ENCODE measurements at places on chromosomes 12 and 14.

- DNase-seq, result no peak
These were observed 220.5 kb downstream of the BCAT1 start for GRCh38 chr12:24728366-24728765.

DNA sequence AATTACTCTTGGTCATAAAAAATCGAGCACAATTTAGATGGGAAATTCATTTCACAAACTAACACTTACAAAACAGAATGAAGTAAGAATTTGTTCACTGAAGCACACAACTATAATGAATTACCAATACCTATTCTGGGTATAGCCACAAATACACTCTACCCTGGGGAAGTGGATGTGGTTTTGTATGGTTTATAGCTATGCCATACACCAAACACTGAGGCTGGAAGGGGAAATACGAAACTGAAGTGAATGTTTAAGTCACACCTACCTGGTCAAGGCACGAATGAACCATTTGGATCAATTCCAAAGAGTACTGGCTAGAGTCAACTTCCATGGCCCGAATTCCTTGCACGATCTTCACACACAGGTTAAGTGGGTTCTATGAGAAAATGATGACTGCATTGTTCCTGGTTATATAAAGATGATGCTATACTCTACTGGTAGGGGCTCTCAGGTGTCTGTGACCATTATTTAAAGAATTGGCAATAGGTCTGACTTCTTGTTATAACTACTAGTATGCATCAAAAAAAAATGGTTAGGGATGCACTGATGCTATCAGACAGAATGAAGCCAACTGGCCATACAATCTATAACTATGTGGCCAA, 12.8 kb downstream of the NEK9 start:
- no peak for DNase-seq

- no peak for DNase-seq
These were observed 74.4 kb downstream of the PRKD1 start for GRCh38 chr14:29853272-29853671.

GRCh38 chr12:120847392-120847791, 56.8 kb downstream of the SPPL3 start:
- DNase-seq, result no peak

GRCh38 chr12:10153271-10154144, 18.4 kb downstream of the OLR1 start:
- peak; percentile 33 for DNase-seq

DNA sequence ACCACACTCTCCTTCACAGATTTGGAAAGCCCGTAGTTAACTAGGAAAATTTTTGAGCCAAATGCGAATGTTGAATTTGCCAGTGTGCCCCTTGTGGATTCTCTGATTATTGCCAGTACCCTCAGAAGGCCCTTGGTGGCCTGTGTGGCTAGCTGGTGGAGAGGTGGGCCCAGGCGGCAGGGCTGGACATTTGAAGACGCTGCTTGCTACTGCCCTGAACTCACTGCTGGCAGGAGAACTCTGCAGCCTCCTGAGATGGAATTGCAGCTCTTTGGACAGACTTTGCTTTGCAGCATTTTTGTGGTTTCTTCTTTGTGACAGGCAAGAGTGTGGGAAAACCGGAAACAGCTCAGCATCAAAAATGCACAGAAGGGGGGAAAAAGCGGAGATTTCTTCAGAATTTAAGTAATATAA, 97.6 kb downstream of the TGFB3 start:
- no peak for DNase-seq

DNA sequence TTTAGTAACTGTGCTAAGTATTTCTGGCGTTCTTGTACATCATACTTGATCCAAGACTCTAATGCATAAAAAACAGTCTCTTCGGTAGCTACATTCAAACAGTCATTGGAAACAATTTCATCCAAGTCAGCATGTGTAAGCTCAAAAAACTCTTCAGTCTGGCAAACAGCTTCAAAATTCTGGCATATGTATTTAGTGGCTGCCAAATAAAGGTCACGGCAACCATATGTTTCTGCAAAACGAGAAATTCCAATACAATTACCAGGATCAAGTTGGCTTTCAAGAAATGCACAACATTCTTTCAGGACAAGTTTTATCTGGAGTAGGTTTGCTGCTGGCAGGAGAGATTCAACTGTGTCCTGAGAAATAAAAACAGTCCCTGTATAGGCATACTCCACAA, 16.5 kb downstream of the KLHL28 start:
- DNase-seq, result no peak

GRCh38 chr12:107369679-107370078, 276.3 kb upstream of the CRY1 start:
- no peak for DNase-seq

DNA sequence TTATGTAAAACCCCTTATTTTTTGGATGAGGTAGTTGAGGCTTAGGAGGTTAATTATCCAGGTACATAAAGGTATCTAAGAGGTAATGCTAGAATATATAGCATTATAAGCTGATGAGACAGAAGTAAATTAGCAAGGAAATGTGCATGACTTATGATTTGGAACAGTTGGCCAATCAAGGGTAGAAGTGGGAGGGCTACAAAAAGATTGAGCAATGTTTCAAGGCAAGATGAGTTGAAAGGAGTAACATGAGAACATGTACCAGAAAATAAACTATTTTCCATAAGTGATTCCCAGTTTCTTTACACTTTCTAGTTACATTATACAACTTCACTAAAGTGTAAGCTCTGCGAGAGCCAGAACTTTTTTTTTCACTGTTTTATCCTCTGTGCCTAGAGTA, 290.9 kb downstream of the LRIG3 start:
- DNase-seq, result no peak

DNA sequence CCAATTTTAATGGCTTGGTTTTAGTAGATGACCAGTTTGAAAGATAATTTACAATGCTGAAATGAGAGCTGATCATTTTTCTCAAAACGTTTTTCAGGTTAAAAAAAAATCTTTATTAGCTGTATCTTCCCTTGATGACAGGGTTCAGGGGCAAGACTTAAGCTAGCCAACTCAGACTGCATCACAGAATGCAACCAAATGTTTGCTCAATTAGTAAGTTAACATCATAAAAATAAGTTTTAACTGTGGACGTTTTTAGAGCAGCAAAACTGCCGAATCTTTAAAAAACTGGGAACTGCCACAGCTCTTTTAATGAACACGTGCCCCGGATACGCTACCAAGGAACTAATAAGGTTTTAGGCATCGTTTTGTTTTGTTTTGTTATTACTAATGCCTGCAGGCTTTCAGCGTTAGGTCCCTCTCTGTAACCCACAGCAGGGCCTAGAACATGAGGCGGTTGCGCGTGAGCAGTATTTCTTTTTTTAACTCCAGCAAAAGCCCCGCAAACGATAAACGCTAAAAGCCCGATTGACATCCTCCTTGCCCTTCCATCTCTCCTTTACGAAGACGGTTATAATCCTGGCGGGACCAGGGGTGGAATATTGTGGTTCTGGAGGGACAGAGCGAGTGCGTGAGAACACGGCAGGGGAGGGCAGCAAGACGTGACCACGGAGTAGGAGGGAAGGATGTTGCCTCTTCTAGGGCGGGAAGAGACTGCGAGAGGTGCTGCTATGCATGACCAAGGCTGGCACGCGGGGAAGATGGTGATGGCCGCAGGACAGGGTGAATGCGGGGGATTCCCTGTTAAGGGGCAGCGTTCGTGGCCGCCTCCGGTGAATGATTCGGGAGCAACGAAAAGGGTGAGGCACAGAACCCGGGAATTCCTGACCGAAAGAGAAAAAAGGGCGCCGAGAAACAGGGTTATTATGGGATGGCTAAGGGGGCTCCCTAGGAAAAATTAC, 652 bp downstream of the SUPT16H start:
- peak; percentile 18 for DNase-seq

DNA sequence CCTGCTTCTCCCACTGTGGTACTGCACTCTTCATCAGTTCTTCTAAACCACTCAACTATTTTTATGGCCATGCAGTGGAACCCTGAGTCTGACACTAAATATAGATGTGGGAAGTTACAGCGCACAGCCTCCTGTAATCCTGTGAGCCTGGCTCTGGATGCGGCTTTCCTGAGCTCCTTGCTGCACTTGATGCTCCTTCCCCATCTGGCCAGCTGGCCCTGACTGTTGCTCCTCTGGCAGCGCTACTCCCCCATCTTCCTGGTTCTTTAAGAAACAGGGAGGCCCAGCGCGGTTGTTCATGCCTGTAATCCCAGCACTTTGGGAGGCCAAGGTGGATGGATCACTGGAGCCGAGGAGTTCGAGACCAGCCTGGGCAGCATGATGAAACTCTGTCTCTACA, 24.6 kb downstream of the IQSEC3 start:
- DNase-seq, result no peak

DNA sequence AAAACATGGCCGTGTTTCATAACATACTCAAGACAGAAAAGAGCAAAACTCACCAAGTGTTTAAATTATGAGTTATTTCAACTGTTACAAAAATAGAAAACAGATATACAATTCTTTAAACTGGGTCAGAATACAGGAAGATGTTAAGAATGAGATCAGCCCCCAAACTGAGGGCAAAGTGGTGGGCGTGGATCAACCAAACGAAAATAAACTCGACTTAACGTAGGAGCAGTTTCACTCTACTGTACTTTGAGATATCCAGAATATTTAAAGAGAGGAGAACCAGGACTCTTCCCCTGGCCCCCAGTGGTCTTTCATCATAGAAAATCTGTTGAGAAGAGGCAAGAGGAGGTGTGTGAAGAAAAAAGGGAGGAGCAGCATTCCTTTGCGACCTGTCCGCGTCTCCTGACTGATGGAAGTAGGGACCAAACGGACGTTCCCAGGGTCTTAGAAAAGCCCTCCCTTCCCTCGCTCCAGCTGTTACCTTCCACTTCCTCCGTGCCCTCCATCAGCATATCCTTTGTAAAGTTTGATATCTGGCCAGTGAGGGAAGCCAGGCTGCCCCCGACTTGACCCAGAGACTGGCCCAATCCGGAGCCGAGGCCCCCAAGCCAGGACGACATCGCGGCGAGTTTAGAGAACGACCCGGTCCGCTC, 668 bp downstream of the TRIP11 start:
- DNase-seq, result peak; percentile 5

DNA sequence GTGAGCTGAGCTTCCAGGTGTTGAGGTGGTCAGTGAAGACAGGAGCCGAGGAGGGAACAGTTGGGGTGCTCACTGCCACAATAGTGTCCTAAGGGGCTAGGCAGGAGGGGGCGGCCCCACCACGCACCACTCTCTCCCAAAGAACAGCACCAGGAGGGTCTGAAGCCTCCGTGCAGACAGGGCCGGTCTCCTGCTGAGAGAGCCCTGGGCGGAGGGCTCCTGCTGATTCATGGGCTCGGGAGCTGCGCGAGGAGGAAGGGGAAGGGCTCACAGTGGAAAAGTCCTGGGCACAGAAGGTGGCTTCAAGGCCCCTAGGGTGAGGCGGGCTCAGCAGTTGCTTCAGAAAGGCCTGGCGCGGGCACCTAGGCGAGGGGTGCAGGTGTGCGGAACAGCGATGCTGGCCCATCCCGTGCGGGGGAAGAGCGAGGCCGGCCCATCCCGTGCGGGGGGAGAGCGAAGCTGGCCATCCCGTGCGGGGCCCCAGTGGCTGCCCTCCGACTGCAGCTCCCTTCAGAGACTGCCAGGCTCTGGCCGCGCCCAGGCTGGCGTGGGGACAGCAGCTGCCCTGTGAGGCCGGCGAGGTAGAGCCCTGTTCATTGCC, 176.7 kb downstream of the ADGRD1 start:
- no peak for DNase-seq

DNA sequence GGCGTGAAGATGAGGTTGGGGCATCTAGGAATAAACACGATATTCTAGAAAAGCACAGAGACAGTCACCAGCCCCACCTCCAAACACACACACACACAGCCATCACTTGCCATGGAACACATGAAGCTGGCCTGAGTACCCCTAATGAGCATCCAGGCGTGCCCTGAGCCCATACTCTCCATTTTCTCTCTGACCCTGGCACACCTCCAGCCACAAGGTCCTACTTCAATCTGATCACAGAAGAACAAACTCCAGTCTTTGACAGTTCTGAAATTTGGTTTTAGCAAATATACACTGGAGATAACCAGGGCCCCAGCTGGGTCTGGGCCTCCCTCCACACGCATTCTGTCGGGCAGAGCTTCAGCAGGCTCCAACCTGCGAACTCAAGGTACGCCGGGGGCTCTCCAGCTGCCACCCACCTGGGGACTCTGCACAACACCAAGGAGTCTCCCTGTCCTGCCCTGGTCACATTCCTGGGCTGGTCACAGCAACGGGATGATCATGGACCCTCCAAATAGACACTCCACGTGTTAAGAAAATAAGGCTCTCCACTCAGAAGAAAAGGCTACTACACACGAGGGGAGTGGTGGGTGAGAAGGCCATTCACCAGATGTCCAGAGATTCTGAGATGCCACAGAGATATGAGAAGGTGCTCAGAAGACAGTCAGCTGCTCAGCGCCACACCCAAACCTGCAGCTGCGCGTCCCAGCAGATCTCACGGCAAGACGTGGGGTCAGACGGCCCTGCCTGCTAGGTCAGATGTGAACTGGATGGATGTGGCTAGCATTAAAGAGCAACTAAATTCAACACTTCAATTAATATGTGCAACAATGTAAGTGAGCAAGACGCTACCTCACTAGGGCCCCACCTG, 57.0 kb upstream of the PNMA1 start:
- DNase-seq, result no peak

GRCh38 chr14:22664261-22664660, 20.1 kb upstream of the OR6J1 start:
- DNase-seq, result no peak

- DNase-seq, result no peak
These were observed 53.0 kb downstream of the TBC1D30 start for GRCh38 chr12:64877363-64878004.

- no peak for DNase-seq
These were observed 61.4 kb downstream of the MYF5 start for GRCh38 chr12:80778005-80778541.

DNA sequence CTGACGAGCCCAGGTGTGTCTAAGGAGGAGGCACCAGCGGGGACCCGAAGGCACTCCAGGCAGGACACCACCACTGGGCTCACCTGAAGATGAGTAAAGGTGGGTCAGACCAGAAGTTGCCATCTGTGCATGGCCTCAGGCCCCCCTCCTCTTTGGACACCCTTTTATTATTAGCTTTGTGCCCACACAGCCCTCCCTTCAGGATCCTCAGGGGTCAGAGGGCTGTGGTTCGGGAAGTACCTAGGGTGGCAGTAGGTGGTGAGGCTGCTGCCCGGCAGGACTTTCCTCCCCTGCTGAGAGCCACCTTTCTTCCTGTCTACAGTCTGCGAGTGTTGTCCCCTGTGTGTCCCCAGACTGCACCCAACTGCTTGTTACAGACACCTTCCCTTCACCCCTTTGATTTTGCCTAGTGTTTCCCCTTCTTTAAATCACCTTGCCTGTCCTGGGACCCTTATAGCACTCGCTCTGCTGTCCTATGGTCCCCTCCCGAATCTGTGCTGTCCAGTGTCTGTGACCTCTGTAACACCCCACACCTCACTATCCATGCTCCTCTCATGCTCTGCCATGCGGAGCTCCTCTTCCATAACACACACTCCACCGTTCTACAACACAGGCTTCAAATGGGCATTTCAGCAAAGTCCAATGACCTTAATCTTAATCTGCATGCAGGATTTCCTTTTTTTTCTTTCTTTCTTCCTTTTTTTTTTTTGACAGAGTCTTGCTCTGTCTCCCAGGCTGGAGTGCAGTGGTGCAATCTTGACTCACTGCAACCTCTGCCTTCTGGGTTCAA, 25.7 kb downstream of the SOAT2 start:
- DNase-seq, result no peak

- no peak for DNase-seq
These were observed 108.6 kb downstream of the KTN1 start for GRCh38 chr14:55688566-55688965.

Measured in T-helper 1 cell (primary cell).